ENCODE measurements at places on chromosomes 16 and 17. TPM values are rescaled to one million over a fixed set of nuclear protein-coding genes. Genes with fewer than 3 reads are reported as not detected.

DNA sequence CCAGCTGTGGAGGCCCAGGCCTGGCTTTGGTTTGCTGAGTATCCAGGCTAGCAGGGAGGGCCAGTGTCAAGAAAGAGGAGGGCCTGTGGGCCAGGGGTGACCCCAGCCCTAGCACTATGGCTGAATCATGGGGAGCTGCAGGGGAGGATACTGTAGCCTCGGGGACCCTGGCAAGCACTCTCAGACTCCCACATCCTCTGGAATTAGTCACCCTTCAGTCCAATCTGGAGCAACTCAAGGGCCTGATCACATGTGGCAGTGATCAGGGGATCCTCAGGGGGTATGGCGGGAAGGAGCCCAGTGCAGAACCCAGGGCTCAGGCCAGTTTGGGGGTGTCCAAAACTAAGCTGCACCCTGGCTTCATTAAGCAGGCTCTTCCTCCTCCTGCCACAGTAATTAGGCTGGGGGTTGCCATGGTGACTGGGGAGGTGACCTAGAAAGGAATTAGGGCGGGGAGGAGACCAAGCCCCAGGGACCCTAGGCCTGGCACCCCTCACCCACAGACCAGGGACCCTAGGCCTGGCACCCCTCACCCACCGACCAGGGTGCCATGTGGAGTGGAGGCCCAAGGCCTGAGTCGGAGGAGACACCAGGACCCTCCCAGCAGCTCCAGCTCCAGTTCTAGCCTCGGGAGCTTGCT lies 5.8 kb downstream of the NLGN2 start:
- H3K27ac ChIP-seq: no peak overlapping the region
- peaks cover 62% of the 10 kb centered on the region for H3K36me3 ChIP-seq
- H3K27me3 ChIP-seq: no peaks in the 10 kb centered on the region
- no peak overlapping the region for H3K4me3 ChIP-seq
- H3K4me1 ChIP-seq: no peaks in the 10 kb centered on the region

GRCh38 chr17:72955391-72956140 lies 136.9 kb downstream of the SLC39A11 start:
- no peaks in the 10 kb centered on the region for H3K4me1 ChIP-seq
- no peak overlapping the region for H3K27ac ChIP-seq
- H3K36me3 ChIP-seq: no peaks in the 10 kb centered on the region
- DNase-seq: no peak

The KRTAP2-3 gene
- not detected for total RNA-seq

DNA sequence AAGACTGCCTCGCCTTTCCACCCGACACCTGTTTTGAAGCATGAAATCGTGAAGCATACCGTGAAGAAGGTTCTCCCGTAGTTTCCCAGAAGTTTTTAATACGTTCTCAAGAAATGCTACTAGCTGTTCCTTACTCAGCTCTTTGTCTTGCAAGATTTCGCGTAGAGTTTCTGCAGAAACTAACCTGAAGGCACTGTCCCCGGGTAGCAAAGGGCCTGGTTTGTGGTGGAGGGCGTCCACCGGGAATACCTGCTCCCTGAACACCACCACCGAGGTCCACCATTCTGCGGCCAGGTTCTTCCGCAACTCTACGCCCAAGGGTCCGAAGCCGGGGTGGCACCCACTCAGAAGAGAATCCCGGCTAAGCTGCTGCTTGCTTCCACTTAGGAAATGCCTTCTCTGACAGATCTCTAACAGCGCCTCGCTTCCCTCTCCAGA lies 487 bp downstream of the POLG2 start:
- H3K36me3 ChIP-seq: peaks cover 54% of the 10 kb centered on the region
- peak overlapping the region; percentile 90 for H3K4me3 ChIP-seq
- no peaks in the 10 kb centered on the region for H3K27me3 ChIP-seq
- peak overlapping the region; percentile 36 for H3K27ac ChIP-seq

DNA sequence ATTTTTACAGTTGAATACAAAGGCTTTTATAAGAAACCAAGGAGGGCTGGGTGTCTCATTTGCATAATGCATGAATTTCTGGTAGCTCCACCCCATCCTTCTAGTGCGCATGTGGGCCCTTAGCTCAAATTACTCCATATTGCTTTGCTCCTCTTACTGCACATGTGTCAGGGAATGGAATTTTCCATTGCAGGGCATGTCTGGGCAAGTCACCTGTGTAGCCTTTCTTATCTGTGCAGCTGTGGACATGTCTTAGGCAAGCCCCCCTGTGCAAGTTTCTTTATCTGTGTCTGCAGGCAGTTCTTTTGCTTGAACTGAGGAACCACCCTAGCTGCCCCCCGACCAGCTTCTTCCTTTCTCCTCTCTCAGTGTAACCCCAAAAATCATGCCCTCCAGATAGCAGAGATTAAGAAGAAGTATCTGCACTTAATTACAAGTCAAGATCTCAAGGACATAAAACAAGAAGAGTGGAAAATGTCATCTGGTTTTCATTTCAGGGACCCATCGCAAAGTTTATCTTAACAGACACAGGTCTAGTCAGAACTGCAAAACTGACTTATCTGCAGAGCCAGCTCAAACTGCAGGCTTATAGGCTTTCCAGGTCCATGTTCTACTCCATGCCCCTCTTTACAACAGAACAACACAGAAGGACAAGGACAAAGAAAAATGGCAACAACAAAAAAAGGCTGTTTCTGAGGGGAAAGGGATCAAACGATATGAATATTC lies 137.9 kb upstream of the HS3ST4 start:
- no peak overlapping the region for H3K27ac ChIP-seq
- H3K4me3 ChIP-seq: no peak overlapping the region
- no peaks in the 10 kb centered on the region for H3K4me1 ChIP-seq

DNA sequence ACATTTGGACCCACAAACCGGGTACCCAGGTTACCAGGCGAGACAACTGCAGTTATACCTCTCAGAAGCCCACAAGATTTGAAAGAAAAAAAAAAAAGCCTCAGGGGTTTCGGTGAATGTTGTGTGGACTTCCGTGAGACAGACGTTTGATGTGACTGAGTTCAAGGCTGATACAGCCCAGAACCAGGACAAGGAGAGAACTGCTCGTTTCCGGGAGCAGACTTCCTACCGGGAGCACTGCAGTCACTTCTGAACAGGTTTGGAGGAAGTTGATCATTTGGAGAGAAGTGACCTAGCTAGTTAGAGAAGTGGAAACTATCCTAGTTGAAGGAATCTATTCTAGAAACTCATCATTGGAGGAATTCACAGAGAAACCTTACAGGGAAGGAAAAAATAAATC lies 847 bp downstream of the CKLF start:
- peak overlapping the region; percentile 67 for H3K27ac ChIP-seq
- peaks cover 7% of the 10 kb centered on the region for H3K36me3 ChIP-seq
- H3K4me1 ChIP-seq: peaks cover 71% of the 10 kb centered on the region
